ENCODE measurements at places on chromosomes 13 and 19.
A peak's percentile ranks its signal among the peaks of the same experiment; 100 is the strongest.

DNA sequence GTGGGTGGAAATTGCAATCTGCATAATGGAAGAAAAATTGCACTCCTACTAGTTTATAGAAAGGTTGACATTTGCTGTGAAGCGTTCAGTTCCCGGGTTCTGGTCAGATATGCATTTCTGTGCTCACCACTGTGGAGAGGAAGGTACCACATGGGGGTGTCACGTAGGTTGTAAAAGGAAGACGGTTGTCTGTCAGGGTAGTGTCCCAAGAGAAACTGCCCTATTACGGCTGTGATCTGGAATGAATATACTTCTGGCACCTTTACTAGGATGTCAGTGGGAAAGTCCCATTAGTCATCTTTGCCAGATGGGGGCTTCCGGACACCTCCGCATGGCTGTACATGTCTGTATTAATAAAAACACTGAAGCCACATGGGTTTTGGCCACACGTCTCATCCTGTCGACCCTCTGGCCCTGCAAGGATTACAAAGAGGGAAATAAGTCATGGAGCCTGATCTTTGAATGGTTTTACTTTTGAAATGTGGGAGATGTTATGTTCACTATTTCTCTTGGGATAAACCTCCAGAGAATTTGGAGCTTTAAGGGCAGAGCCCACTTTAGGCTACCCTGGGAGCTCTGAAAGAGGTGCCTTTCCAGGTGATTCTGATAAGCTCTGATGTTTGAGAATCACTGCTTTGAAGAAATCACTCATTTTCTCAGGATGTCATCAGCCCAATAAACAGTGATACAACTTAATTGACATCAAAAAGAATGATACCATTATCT lies 133.9 kb downstream of the AKAP11 start:
- DNase-seq, result peak; percentile 9

- no peak for DNase-seq
These were observed 170.4 kb downstream of the COG6 start for GRCh38 chr13:39825886-39826285.

- no peak for DNase-seq
These were observed 16.3 kb upstream of the TEX29 start for GRCh38 chr13:111304041-111304544.

- peak; percentile 56 for DNase-seq
These were observed 33.8 kb upstream of the GARRE1 start for GRCh38 chr19:34220472-34221063.

GRCh38 chr13:93953841-93954240 lies 525.6 kb downstream of the DCT start:
- no peak for DNase-seq

GRCh38 chr19:19468424-19469050 lies 46.8 kb downstream of the TSSK6 start:
- no peak for DNase-seq

DNA sequence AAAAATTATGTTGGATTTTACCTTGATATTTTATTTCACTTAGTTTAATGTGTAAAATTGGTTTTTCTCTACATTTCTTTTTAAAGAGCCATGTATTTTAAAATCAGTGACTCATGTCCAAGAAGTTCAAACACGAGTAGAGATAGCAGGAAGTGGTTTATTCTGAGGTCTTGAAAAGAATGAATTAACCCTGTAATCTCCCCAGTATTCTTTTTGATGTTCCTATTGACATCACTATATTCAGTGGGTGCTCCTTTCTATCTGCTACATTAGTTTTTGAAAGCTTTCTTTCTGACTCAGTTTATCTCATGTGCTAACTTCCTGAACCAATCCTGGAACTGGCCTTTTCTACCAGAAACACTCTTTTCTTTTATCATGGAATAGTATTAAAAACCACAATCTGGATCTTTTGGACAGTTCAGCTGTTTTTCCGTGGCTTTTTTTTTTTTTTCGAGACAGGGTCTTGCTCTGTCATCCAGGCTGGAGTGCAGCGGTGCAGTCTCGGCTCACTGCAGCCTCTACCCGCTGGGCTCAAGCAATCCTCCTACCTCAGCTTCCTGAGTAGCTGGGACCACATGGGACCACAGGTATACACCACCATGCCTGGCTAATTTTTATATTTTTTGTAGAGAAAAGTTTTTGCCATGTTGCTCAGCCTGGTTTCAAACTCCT lies 114.9 kb downstream of the PCCA start:
- no peak for DNase-seq

- DNase-seq, result no peak
These were observed 6.2 kb upstream of the ZNF497 start for GRCh38 chr19:58368561-58369360.

DNA sequence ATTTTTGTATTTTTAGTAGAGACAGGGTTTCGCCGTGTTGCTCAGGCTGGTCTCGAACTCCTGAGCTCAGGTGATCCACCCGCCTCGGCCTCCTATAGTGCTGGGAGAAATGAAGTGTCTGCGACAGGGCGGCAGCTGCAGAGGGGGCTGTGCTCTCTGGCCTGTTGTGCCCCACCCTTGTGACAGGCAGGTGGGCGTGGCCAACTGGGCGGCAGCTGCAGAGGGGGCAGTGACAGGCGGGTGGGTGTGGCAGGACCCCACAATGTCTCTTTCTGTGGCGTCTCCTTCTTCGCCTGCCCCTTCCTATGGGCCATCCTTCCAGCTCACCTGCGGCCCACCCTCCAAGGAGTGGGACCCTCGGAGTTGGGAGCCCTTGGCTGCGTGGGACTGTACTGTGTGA lies 11.8 kb downstream of the STK11 start:
- no peak for DNase-seq

GRCh38 chr19:41319500-41320184 lies 9.7 kb downstream of the CCDC97 start:
- no peak for DNase-seq

DNA sequence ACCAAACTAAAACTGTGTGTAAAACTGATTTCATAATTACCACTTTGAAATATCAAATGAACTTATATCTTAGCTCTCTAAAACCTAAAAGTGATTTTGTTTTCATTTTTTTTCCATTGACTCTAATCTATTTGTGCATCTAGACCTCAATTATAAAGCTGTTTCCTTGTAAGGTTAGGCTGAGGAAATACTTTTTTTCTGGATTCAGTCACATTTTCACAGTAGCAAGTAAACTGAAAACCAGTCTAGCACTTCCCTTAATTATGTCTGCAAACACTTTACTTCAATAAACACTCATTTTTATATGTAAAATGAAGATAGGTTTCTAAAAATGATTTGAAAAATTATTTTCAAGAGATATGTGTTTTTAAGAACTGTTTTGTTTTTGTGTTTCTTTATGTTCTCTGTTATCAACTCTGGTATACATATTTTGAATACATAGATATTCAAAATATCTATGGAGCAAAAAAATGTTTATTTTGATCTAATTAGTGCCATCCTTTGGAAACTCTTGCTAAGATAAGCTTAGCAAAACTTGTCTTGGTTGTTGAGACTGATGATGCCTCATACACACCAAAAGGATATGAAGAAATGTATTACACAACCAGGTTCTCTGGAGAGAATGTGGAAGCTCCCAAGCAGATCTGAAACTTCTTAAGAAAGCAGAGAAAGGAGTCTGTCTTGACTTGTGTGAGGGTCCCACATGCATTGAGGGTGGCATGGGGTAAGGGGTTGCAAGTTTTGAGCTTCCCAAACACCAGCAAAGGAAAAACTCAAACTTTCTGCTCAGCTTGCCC lies 1887.4 kb downstream of the PCDH9 start:
- DNase-seq, result no peak

DNA sequence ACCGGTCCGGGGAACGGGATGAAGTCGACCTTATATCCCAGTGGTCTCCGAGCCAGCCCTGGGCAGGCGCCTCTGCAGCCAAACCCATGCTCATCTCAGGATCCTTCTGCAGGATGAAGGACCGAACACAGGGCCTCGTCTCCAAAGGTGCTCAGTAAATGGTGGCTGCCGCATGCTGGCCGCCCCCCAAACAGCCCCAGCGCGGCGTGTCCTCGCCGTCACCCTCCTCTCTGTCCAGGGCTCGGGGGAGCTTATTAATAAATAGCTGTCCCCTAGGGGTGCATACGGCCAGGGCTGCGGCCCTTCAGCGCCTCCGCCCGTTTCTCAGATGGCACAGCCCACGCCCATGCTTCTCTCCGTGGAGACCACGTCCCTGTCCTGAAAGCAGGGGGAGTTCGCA lies 32.6 kb upstream of the SPACA7 start:
- no peak for DNase-seq

DNA sequence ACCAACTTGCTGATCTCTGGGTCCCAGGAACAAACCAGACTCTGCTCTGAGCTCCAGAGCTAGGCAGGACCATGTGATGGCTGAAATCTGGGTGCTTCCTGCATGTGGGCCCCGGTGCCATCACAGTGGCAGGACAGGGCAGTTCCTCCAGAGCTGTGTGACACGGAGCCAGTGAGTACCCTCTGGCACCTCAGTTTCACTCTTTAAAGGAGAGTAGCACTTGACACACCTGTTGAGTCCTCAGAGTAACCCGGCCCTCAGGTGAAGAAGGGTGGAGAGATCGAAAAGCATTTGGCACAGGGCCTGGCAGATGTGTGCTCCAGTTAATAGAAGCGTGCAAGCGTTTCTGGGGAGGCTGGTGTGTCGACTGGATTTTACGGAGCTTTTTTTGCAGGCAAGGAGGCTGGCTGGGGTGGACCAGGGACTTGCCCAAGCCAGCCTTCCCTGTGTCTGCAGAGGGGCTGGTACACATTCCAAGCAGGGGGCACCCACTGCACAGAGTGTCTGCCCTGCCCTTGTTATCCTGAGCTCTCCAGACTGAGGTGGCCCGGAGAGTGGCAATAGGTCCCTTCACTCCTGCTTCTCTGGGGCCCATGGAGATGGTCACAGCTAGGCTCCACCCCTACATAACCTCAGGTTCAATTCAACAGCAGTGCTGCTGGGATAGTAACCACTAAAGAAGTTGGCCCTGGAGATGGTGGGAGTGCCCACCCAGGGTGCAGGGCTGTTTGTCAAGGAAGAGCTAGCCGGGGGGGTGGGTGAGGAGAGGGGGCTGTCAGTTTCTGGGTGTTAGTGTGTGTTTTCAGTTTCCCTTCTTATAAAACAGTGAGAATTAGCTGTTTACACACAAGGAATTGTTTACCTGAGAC lies 8.3 kb downstream of the RPS19 start:
- DNase-seq, result no peak

DNA sequence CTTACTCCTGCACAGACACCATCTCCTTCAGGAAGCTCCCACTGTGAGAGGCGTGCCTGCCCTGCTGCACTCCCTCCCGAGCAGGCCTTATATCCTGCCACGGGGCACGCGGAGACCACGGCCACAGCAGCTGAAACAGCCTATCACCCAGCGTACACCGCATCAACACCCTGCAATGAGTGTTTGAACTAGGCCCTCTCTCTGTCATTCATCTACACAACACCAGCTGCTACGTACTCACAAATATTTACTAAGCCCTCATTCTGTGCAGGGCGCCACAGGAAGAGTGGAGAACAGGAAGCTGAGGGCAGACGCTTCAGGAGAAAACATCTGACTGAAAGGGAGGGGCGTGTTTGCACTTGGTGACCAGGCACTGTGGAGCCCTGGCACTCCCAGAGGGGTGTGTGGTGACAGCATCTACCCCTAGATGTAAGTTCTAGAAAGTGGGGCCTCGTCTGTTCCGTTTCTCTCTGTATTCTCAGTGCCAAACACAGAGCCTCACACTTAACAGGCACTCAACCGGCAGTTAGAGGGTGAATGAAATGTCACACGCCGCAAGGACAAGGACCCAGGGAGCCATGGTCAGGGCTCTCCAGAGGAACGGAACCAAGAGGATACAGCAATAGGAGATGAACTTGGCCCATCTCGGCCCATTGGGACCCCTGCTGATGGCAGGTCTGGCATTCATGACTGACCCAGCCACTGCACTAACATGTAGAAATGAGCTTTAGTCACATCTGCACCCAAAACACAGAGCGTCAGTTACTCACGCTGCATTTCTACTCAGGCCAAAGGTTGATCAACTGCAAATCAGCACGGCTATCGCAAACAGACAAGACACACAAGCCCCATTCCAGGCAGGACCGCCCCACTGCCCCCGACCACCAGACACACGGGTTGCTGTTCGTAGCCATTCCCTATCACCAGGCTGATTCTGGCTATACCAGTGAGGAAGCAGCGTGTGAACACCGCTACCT lies 15.7 kb downstream of the RANBP3 start:
- DNase-seq, result peak; percentile 29

DNA sequence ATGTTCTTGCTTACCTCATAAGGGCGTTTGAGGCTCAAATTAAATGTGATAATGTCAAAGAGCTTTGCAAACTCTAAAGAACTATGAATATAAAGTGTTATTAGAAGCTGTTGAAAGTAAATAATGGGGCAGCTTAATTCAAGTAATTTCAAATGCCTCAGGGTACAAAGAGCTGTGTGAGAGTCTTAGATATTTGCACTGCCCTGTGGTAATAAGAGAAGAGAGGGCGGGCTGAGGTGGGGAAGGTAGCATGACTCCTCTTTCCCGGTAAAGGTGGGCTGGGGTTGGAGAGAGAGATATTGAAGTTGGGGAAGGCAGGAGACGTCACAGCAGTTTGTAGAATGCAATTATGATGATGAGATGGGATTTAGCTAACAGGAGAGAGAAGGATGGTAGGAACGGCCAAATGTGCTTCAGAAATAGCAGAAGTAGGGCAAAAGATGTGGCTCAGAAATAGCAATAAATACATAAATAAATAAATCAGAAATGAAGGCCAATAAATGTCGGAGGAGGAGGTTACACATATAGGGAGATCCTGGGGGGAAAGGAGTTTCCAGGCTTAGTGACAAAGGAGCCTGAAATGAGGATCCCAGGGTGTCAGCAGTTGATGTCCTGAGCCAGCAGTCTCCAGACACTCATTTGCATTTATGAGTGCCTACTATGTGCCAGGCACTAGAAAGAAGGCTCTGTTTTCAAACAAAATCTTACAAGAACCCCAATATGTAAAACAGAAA lies 35.7 kb upstream of the RCBTB2 start:
- DNase-seq, result no peak

DNA sequence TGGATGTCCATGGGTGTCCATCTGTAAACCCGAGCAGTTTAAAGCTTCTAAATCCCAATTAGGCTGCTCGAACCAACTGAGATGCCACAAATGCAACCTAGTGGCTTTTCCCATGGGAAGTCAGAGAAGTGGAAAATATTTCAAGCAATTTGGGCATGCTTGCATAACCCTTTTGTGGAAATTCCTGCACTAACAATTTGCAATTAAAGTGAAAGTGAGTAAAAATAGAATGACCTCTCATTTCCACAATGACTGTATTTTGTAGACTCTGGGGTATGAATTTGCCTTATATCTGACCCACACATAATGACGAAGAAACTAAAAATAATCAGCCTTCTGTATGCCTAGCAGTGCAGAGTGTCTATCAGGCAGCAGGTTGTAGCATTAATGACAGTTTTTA lies 91.8 kb upstream of the TSC22D1 start:
- no peak for DNase-seq

All from germinal center (tissue), 1 donor.